Hippocampal formation (tissue), 2 donors: ENCODE measurements at places on chromosomes 7 and 10.

- DNase-seq = no peak
Measured at GRCh38 chr10:131656431-131656841, 244.4 kb upstream of the PPP2R2D start.

DNA sequence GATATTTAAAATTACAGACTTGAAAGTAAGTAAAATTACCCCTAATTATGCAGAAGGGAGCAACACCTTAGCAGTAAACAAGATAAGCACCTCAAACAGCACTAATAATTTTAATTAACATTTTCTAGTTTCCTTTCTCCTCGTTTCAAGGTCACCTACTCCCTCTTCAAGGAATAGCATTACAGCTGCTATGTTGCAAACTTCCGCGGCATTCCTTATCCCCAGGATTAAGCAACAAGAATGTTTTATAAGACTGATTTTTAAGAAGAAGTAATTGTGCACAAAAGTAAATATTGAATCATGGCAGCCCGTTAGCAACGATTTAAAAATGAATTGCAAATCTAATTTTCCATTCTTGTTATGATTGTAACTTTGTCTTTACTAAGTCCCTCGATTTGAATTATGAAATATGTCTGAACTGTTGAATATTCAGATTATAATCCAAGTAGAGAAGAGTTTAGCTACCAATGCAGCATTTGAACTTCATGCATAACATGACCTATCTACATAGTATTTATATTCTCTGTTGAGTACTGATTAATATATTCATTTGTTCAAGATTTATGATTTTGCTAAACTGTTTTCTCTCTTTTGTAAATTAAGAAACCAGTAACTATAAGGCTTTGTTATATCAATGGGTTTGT, 593.5 kb upstream of the MGMT start:
- no peak for DNase-seq

GRCh38 chr7:156975620-156976019, 26.1 kb downstream of the NOM1 start:
- no peak for DNase-seq

DNA sequence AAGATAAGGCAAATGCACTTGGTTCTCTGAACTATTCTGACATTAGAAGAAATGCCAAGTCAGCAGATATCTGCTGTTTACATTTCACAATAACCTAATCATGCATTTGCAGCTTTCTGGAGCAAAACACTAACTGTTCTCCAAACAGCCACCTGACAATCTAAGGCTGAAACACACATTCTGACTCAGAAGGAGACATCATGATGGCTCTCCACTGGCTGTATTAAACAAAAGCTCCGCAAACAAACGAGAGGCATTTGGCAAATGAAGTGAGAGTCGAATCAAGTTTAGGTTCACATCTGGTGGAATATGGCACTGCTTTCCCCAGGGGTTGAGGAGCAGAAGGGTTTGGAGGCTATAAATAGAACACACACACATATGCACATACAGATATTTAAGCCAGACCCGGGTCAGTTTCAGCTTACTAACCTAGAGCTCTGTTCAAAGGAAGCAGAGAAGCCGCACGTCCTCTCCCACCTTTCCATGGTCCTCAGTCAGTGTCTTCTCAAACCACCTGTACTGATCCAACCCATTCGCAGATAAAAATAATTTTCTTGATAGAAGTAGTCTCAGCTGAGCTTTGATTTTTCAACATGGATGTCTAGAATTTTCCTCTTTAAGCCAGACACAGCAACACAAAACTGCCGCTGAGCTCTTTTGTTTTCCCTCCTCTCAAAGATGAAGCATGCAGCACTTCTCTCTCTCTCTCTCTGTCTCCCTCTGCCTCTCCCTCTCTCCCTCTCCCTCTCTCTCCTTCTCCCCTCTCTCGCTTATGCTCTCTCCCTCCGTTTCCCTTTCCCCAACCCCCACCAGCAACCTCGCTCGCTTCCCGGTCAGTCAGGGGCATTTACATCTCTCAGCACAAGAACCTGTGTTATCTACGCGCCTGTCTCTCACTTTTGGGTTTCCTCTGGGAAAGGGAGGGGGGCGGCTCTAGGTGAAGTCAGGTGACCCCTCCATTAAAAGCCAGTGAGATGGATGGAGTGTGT, 682.8 kb downstream of the MAGI2 start:
- peak; percentile 72 for DNase-seq

- DNase-seq = no peak
Measured at GRCh38 chr10:84008878-84009277, 130.4 kb upstream of the GHITM start.

DNA sequence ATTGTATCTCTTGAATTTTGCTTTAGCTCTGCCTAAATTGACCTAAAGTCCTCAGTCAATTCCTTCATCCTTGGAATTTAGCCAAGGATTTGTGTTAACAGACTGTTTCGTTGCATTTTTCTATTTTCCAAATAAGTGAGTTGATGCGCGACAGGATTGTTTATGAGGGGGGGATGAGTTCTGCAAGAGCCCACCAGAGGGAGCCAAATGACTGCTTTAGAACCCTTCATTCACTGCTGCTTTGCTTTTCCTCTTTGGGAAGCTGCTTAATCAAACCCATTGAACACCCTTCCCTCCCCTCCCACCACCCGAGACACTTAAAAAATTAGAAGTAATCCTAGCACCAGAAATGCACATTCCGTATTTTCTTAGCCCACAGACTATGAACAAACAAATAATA, 33.7 kb upstream of the PTF1A start:
- DNase-seq = peak; percentile 74

DNA sequence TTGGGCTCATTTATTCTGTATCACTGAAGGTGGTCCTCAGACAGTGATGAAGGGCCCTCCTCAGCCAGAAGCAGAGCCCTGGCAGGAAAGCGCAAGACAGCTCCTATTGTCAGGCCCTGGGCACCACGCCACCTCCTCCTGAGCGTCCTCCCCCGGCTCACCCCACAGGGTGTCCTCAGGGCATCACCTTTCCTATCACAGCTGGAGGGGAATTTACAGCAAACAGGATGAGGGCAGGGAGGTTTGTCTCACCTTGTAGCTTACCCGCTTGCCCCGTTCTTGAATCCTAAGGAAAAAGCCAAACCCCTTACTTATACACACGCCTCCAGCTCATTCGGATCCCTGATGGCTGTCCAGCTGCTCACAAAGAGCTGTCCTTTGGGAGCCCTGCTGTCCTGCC, 50.2 kb upstream of the LANCL2 start:
- DNase-seq = no peak

DNA sequence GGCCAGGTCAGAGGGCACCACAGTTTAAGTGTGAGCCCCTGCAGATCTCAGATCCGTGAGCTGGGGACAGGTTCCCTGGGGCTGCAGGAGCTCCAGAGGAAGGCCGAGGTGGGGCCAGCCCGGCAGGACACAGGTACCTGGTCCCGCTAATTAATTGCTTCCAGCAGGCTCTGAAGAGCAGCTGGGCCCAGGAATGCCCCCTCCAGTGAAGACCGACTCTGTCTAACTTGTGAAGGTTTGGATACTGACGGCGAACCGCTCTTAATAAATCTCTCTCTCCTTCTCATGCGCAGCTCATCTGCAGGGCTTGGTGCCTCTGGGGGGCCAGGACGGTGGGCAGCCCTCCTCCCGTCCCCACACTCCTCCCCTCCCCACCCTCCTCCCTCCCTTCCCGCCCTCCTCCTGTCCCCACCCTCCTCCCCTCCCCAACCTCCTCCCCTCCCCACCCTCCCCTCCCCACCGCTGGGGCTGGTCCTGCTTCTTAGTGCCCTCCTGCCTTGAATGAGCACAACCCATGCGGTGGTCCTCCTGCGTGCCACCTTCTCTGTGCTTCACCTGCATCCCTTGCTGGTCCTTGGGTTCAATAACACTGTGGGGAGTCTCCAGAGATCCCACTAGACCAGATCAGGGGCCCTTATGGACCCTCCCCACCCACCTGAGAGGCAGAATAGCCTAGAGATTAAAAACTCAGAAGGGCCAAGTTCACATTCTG, 38.3 kb downstream of the PDGFA start:
- DNase-seq = no peak

- no peak for DNase-seq
Measured at GRCh38 chr7:7851381-7851780, 117.2 kb upstream of the GLCCI1 start.

DNA sequence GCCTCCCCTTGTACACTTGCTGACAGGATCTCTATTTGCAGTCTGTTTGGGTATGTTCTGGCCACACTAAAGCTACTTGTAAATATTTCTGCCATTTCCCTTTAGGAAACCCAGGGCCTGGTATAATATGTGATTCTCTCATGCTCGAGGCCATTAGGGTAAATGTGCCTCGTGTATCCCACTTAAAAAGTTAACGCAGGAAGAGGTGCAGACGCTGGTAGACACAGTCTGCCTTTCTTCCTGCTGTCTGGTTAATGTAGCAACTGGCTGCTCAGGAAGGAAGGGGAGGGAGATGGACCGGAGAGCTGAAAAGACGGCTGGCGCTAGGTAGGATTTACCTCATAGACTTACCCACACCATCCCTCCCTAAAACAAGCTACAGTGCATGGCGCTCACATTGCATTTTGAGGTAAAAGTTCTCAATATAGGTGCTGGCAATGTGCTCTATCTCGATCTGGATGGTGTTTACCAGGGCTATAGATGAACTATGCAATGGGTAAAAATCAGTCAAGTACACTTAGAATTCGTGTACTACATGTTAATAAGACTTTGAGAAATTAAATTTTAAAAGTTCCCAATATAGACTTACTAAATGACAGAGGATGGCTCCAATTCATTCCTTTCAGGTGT, 125.9 kb downstream of the JAZF1 start:
- DNase-seq = no peak

- DNase-seq = no peak
Measured at GRCh38 chr10:73054286-73054685, 42.4 kb downstream of the P4HA1 start.

DNA sequence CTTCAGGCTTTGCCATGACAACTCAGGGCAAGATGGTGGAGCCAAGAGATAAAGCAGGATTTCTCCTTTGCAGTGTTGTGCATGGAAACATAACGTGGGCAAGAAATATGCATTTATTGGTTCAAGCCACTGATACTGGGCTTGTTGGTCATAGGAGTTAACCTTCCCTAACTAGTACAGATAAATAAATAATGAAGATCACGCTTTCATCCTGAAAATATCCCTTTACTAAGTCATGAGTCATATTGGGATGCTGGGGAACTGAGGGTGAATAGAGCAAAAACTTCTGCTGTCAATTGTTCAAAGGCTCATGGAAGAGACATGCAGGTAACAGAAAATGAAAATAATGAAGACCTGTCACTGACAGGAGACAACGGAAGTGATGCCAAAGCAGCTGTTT, 55.5 kb downstream of the TES start:
- no peak for DNase-seq

DNA sequence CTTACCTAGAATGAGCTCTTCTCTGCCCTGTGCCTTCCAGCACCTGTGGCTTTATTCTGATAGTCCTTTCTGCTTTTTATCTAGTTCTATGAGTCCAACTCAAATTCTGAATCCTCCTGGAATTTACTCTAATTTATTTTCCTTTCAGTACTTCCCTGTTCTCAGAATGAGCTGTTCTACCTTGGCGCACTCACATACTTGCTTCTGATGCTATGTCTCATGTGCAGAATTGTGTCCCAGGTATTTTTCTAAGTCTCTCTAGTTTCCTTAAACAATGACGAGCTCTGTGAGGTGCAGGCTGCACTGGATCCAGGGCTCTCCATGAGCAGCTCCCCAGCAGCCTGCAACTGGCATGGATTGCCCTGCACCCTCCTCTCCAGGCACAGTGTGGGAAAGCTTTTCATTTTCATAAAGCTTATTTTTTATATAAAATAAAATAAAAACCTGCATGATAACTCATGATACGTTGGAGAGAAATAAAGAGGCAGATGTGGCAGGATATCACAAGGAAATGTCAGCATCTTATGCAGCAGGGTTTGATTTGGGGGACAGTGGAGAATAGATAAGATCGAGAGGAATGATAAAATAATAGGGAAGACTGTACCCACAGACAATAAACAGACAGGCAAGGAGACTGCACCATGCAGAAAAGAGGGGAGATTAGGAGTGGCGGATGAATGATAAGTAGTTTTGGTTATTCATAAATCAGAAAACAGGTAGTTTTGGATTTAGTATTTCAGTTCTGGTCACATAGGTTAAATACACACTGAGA, 258.2 kb upstream of the POM121L12 start:
- no peak for DNase-seq

- DNase-seq = no peak
Measured at GRCh38 chr10:79384773-79385391, 37.6 kb downstream of the PPIF start.

- DNase-seq = no peak
Measured at GRCh38 chr7:114932991-114933390, 11.1 kb downstream of the MDFIC start.

GRCh38 chr7:101814991-101815825, 2.2 kb upstream of the CUX1 start:
- no peak for DNase-seq

DNA sequence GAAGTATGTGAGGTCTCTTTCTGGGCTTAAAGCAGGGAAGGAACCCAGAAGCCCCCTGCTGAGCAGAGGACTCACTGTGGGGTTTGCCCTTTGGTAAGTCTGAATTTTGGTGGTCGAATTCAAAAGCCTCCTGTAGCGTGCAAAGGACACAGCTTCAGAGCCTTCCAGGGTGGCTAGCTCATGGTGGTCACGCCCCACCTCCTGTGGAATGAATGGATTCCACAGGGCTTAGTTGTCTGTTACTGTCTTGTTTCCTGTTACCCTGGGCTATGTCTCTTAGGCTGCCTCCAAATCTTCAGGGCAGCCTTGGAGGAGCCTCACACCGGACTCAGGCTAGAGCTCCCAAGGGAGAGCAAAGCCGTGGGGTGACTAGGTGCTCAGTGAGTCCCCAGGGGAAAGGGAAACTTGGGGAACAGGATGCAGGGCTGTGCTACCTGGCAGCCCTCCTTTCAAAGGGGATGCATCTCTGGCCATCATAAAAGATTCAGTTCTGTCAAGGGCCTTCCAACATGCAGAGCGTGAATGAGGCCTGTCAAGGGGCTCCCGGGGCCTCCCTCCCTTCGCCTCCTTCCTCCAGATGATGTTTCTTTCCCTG, 211.7 kb downstream of the CCSER2 start:
- DNase-seq = no peak

DNA sequence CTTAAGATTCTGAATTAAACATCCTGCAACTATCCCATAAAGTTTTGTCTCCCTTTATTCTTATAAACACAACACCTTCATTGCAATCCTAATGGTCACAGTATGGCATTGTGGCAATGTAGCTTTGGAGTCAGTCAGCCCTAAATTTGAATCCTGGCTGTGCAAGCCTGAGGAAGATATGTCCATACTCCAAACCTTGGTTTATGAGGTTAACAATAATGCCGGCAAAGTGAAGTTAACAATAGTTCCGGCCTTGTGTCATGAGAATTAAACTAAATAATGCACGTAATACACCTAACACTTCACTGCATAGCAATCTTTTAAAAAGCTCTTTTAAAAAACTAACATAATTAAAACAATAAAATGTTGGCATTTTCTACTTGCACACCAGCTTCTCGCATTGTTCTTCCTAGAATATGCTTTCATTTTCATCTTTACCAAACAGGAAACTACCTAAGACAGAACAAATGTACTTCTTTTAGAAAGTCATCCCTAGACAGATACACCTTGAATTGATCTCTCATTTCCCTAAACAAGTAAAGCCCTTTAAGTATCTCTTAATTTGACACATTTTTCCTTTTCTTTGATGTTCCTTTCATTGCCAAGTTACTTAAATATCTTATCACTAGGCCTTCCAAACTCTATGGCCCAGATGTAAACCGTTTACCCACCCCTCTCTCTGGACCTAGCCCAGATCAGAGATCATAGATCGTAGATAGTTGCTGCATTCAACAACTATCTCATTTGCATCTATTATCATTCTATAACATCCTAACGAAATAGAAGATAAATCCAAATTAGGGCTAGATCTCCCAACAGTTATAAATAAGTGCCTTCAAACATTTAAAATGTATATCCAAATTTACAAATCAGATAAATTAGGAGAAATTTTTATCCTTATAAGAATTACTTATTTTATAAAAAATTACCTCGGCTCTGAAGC, 66.7 kb downstream of the CREB3L2 start:
- no peak for DNase-seq
